GM10248 (cell line): ENCODE measurements at places on chromosomes 12 and 14.

DNA sequence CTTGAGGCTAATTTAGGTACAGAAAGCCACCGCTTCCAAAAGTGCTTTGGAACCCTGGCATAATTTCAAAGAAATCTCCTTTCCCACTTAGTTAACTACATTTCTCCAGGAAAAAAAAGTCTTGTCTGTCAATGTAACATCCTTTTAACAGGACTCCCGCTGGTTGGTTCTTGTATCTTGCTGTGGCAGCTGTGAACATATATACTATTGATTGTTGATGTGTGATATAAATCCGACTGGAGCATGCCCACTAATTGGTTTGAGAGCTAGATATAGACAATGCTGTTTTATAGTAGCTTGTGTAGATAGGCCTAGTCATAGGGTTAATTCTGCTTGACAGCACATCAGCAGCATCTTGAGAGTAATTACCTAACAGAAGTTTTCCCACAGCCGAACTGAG, 89.6 kb downstream of the MSRB3 start:
- DNase-seq = no peak

DNA sequence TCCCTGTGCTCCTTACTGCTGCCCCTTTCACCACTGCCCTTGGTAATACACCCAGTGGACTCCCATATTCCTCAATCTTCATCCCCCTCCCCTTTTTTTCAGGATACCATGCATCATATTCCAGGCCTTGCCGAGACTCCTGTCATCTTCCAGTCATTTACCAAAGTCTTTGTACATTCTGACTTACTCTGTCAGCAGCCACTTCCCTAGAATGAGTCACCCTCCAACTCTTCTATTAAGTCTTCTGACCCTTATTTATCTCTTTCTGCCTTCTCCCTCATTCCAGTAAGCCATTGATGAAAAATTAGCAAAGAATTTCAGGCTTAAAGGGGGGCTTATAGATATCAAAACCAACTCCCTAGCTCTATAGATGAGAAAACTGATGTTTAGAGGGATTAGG, 128.0 kb downstream of the STXBP6 start:
- DNase-seq = no peak

- no peak for DNase-seq
Observed at GRCh38 chr14:102883089-102883541, 39.3 kb upstream of the AMN start.

GRCh38 chr12:68264857-68265256, 11.5 kb upstream of the IL22 start:
- no peak for DNase-seq
